ENCODE measurements at places on chromosomes 5 and 9.
A peak's percentile ranks its signal among the peaks of the same experiment; 100 is the strongest.

GRCh38 chr9:115414561-115414960 lies 296.6 kb upstream of the TNC start:
- no peak for DNase-seq

DNA sequence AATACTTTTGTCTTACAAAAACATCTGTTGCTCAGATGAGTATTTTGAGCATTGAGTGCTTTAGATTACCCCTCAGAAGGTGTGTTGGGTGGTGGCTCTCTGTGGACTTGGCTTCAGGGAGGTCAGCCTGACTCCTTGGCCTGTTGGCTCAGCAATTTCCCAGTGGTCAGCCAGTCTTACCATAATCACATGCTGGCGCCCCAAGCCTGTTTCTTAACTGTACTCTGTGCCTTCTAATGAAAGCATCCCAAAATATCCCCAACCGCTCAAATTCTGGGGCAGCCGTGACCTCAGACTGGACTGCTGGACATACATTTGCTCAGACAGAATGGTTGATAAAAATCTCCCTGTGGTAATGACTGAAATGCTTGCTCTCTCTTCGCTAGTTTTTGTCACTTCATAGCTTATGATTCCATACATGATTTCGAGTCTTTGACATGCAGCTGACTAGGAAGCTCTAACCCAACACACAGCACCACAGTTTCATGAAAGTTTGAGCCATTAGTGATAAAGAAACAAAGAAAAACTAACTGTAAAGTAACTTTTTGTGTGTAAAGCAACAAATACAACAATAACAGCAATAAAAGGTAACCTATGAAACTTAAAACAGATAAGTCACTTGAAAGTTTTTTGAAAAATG lies 562.2 kb upstream of the MEF2C start:
- DNase-seq, result no peak

DNA sequence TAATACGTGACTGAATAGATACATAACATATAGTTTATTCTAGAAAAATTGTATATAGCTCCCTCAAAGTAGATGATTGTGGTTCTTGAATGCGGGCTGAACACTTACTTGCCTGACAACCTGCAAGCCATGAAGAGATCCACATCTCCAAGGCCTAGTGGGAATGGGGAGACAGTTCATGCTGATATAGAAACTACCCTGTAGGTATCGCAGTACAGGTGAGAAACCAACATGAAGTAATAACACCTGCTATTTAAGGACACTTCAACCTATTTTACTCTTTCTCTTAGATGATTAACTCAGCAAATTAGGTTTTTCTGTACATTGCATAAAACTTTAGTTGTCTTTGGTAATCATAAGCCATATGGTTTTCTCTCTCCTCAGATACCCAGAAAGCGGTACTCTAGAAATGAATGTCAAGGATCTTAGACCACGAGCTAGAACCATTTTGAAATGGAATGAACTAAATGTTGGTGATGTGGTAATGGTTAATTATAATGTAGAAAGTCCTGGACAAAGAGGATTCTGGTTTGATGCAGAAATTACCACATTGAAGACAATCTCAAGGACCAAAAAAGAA lies 47.3 kb downstream of the UHRF2 start:
- DNase-seq, result no peak

DNA sequence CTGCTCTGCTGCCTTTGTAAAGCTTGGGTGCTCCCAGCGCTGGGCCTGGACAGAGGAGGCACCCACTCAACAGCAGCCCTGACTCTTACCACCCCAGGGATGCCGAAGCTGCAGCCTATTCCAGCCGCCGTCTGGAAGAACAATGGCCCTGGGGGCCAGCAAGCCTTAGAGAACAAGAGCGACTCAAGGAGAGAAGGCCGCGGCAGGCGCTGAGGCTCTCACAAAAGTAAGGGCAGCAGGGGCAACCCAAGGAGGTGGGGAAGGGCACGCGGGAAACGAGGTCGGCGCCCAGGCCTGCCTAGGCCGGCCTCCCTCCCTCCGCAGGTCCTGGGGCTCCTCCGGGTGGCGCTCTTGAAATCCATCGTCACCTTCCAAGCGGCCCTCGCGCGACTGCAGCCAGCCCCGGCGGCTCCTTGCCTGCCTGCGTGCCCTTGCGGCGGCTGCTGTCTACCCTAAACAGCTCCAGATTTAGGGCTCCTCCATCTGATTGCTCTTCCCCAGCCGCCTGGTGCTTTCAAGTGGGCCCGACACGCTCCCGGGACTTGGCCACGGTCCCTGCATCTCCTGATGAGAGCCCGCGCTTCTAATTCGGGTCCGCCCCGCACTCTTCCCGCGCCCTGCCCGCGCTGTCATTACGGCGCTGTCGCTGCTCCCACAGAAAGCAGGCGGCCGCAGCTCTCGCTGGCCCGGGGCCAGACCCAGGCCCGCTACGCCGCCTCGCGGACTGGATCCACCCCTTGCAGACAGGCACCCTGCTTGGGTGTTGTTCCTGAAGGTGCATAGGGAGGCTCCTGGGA lies 213.3 kb downstream of the SEMA6A start:
- DNase-seq, result no peak

- no peak for DNase-seq
Observed at GRCh38 chr9:89940625-89941024, 335.8 kb downstream of the GADD45G start.

DNA sequence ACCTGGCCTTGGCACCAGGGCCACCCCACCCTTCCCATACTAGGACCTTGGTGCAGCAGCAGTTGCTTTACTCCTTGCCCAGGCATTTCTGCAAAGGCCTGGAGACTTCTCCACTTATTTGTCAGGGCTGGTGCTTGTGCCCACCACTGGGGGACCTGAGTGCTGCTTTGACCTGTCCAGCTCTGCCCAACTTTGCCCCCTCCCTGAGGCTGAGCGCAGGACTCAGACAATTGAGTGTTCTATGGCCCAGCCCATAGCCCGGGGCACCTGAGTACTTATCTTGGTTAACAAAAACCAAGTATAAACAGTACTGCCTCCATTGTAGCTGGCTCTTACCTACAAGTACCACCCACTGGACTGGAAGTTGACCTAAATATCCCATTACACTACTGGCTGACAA lies 406.1 kb upstream of the CHD1 start:
- no peak for DNase-seq

DNA sequence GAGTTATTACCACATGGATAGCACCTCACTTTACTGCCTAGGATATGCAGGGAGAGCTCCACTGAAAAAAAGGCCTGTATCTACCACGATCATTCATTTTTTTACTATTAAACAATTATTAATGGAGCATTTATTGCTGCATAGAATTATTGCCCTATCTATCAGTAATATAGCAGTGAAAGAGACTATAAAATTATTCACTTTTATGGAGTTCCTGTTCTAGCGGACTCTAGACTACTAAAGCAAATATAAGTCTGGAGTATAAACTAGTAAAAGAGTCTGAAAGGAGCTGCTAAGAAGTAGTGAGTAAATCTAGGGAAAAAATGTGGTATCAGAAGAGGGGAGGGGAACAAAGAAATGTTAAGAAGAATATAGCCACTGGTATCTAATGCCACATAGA lies 150.4 kb upstream of the CYLC2 start:
- DNase-seq, result no peak

GRCh38 chr5:180494510-180495181 lies 467 bp downstream of the CNOT6 start:
- peak; percentile 49 for DNase-seq

DNA sequence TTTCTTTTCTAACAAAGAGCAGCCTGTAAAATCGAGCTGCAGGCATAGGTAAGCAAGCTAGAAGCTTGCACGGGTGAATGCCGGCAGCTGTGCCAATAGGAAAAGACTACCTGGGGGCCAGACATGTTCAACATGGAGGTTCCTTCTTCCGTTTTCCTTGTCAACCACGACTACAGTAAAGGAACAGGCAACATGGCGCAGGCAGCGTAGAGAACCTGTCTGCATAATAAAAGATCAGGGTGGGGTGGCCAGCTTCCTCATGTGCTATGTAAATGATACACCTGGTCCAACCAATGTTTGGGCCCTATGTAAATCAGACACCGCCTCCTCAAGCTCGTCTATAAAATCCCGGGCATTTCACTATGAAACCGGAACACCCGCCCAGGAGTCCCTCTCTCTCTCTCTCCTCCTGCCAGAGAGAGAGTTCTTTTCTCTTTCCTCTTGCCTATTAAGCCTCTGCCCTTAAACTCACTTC lies 103.8 kb upstream of the LIFR start:
- no peak for DNase-seq

DNA sequence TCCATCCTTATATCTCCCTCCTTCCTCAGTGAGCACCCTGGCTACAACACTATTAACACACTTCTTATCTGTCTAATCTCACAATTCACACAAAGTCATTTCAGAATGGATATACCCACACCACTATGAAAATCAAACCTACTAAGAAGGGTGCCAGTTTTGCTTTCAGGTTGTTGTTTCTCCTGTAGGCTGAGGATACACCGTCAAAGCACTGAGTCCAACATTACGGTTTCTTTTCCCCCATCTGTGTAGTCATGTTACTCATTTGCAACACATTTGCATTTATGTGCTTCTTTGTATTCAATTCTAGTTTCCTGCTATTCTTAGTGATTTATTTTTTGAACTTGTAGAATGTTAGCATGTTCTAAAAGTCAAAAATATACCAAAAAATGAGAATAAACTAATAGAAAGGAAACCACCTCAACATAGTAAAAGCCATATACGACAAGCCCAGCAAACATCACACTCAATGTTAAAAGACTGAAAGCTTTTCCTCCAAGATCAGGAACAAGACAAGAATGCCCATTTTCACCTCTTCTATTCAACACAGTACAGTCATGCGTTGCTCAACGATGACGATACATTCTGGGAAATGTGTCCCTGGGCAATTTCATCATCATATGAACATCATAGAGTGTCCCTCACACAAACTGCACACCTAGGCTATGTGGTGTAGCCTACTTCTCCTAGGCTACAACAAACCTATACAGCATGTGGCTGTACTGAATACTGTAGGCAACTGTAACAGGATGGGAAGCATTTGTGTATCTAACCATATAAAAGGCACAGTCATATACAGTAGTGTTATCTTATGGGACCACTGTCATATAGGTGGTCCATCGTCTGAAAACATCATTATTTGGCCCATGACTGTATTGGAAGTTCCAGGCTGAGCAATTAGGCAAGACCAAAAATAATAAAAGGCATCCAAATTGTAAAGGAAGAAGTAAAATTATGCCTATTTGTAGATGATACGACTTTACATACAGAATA lies 6.3 kb downstream of the ROR2 start:
- no peak for DNase-seq

DNA sequence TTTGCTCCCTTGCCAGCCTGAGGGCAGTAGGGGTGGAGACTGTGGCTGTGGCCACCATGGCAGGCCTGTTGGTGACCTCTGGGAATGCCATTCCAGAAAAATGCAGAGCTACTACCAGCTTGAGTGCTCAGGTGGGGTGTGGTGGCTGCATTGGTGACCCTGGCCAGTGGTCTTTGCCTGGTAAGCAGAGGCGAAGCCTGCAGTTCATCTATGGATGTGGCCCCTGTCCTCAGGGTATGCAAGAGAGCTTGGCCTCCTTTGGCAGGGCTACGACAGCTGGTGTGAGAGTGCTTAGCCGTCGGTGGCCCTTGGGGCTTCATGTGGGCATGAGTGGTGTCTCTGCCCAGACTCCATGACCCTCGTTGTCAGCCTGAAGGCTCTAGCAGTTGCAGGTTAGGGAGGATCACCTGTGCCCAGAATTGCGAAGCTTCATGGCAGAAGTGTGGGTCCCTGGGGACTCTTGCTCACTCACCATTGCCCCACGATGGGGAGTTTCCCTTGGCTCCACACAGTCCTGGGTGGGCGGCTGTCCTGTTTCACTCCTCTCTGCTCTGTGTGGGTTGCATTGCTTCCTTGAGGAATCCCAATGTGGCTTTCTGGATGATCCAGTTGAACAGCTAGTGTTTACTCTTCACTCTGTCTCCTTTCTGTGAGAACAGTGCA lies 117.9 kb upstream of the CDH12 start:
- DNase-seq, result no peak

DNA sequence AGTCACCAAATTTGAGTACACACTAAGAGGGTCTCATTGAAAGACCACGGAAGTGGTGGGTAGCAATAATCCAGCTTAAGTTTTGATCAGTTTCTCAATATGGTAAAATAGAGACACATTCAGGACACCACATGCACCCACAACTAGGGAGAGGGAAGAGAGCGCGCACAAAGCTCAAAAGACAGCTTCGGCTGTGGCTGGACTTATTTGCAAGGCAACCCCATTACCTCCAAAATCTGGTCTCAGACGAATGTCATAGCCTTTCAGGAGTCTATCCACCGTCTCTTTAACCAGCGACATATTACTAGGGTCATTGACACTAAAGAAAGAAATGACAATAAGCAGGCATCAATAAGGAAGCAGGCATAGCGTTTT lies 443 bp downstream of the GABRB2 start:
- DNase-seq, result no peak

DNA sequence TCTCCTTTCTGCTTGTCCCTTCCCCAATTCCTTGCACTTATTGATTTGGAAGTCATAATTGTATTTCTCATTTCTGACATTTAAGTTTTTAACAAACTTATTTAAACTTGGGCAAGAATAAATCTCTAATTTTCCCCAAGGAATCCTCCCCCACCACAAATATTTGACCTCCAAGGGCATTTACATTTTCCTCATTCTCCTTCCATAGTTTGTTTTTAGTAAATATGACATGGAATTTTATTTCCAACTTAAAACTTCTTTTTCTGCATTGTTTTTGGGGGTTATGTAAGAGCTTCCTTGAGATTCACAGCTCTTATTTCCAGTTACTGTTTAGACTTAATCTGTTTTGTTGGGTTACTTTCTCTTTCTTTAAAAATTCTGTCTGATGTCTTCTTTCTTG lies 64.9 kb downstream of the ZNF618 start:
- DNase-seq, result no peak

DNA sequence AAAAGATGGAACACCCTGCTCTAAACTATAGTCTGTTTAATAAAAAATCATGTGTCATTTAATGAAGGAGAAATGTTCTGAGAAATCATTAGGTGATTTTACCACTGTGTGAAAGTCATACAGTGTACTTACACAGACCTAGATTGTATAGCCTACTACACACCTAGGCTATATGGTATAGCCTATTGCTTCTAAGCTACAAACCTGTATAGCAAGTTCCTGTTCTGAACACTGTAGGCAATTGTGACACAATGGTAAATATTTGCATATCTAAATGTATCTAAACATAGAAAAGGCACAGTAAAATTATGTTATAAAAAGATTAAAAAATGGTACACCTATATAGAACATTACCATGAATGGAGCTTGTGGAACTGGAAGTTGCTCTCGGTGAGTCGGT lies 40.6 kb downstream of the EFNA5 start:
- no peak for DNase-seq
